ENCODE measurements at places on chromosomes 11 and 22.

DNA sequence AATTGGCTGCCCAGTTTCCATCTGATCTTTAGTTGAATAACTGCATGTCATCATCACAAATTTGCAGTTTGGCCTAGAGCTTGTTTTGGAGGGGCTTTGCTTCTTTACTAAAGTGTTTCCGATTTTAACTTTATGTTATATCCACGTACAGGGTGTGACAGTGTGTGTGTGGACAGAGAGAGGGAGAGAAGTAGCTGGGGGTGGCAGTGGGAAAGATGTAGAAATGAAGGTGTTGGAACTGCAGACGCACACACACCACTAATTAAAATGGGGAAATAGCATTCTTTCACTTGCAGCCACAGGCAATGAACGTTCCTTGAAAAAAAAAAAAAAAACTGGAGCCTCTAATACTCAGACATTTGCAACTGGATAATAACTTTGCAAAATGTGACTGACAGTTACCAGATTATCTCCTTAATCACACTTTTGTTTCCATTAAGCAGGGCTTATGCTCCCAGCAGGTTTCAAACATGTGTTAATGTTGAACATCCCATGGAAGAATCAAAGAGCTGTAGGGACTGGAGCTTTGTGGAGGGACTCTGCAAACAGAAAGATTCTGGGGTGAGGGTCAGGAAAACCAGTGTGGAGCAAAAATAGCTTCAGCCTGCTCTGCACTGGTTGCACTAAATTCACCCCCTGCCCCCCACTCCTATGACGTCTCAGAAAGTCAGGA is 238.1 kb upstream of the TENM4 start:
- no peak for DNase-seq

DNA sequence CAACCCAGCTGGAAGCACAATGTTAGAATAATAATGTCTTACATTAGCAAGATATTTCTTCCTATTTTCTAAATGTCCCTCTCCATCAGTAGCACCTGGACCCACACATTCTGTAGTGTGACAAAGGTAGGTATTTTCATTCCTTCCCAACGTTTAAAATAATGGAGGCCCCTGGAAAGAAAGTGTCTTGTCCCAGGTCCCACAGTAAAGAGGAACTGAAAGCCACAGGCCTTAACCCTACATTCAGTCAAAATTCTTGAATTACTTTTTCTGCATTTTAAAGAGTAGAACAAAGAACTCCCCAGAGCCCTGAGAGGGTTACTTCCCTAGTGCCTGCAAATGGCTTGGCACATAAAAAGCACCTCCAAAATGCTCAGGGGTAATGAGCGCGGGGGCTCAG is 26.3 kb downstream of the OPCML start:
- no peak for DNase-seq

GRCh38 chr11:16977136-16977993 is 36.8 kb downstream of the PLEKHA7 start:
- DNase-seq = no peak

GRCh38 chr11:14672635-14673034 is 29.0 kb downstream of the PDE3B start:
- no peak for DNase-seq

- DNase-seq = no peak
Observed at GRCh38 chr11:118411530-118411929, 10.1 kb downstream of the ATP5MG start.

DNA sequence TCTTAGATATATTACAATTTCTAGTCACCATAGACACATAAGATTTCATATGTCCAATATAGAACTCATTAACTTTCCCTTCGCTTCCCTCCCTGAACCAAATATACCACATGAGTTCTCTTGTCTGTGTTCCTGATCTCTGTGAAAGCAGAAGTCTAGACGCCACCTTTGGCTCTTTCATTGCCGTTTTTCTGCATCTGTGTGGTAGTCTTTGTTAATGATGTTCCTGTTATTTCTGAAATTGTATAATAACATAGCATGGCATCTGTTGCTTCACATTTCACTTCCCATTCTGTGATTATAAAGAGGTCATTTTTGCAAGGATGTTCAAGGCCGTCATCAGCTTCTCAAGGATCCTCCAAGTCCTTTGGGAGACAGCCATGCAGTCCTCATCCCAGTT is 58.5 kb downstream of the NCAM1 start:
- DNase-seq = no peak

DNA sequence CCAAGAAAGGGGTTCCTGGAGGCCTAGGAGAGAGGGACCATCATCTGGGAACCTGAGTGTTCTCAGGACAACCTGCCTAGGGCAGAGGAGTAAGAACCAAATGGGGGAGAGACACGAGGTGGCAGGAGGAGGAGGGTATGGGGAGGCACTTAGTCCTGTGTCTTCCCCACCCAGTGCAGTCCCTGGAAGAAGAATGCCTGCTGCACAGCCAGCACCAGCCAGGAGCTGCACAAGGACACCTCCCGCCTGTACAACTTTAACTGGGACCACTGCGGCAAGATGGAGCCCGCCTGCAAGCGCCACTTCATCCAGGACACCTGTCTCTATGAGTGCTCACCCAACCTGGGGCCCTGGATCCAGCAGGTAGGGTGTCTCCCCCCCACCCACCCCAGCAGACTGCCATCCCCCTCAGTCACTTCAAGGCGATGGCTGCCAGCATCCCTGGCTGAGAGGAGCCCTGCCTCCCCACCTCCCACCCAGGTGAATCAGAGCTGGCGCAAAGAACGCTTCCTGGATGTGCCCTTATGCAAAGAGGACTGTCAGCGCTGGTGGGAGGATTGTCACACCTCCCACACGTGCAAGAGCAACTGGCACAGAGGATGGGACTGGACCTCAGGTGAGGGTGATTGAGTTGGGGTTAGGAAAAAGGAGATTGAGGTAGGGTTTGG is 3.7 kb upstream of the INPPL1 start:
- DNase-seq = no peak

- no peak for DNase-seq
Observed at GRCh38 chr11:36362902-36363301, 66.8 kb downstream of the PRR5L start.

- no peak for DNase-seq
Observed at GRCh38 chr22:27401321-27401720, 400.2 kb downstream of the MN1 start.

- no peak for DNase-seq
Observed at GRCh38 chr22:37088108-37088605, 21.4 kb downstream of the TMPRSS6 start.

All from NCI-H2081 (cell line).